CD4-positive, alpha-beta T cell treated with Interleukin-4 for 4 hours (primary cell): ENCODE measurements at places on chromosomes 5 and 9.

DNA sequence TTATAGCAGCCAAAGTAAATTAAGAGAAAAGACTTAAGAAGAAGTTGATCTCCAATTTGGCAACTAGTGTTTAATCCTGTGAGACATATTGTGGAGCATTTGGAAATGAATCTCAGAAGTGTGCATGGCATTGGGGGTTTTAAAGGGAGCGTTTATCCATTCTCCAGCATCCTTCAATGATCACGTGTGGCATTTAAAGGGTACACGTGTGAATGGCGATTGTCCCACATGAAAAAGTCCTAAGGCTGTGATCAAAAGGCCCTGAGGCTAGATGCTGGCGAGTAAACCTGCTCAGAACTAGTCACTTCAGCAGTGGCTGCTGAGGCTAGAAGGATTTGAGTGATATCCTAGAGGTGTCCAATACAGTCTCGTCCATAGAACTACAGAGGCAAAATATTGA is 315.6 kb upstream of the CDH9 start:
- no peak for DNase-seq

DNA sequence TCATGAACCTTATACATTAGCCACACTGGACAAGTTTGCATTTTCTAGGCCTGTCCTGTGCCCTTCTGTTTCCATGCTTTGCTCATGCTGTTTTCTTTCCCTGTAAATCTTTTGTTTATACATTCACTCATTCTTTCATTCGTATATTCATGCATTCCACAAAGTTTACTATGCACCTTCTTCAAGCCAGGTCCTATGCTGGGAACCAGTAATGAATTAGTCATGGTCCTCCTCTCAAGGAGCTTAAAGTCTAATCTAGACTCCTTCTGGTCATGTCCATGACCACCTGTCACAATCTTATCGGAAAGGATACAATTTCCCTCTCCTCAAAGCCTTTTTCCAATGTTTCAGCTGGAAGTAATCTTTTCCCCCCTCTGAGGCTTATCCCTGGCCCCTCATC is 9.1 kb upstream of the XPA start:
- no peak for DNase-seq

DNA sequence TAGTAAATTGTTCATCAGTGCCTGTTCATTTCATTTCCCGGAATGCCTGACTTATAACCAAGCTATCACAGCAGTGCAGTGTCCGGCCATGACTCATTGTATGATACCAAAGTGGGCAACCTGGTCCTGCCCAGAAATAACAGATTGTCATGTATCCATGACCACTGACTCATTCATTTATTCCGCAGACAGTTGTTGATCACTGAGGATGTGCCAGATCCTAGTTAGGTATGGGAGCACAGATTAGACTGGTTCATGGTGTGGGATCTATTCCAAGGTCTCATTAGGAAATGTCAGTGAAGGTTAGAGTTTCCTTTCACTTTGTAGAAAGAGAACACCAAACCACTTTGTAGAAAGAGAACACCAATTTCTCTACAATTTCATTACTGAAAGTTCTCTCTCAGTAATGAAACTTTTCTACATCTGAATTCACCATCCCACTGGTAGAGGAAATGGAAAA is 8.7 kb downstream of the NREP start:
- DNase-seq: no peak

DNA sequence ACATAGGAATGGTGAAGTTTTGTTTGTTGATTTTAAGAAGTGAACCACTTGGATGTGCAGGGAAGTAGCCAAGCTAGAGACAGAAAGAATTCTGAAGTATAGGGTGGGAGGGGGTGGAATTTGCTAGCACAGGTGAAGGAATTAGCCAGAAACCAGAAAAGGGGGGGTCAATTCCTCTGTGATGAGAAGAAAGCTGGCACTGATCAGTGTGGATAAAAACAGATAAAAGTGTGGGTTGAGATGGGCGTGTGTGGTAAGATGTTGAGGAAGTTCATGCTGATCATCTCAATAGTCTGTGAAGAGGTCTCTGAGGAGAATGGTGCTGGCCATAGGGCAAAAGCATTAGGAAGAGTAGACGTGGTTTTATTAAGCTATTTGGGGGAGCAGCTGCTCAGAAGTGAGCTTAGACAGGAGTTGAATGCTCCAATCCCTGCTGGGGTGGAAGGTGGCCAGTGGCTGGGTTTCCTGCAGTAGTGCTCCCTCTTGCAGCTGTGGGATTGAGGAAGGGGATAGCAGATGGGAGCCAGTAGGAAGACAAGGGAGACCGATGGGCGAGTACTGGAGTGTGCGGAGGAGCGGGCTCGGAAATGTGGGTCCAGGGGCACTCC is 88.7 kb upstream of the ELL2 start:
- no peak for DNase-seq

DNA sequence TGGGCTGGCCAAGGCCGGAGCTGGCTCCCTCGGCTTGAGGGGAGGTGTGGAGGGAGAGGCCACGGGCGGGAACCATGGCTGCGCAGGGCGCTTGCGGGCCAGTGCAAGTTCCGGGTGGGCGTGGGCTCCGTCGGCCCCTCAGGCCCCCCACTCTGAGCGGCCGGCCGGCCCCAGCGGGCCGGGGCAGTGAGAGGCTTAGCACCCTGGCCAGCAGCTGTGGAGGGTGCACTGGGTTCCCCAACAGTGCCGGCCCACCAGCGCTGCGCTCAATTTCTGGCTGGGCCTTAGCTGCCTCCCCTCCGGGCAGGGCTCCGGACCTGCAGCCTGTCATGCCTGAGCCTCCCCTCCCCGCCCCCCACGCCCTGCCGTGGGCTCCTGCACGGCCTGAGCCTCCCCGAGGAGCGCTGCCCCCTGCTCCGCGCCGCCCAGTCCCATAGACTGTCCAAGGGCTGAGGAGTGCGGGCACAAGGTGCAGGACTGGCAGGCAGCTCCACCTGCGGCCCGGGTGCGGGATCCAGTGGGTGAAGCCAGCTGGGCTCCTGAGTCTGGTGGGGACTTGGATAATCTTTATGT is 184.2 kb downstream of the ATPSCKMT start:
- DNase-seq: no peak

- DNase-seq: no peak
Measured at GRCh38 chr9:899440-900184, 58.1 kb downstream of the DMRT1 start.

DNA sequence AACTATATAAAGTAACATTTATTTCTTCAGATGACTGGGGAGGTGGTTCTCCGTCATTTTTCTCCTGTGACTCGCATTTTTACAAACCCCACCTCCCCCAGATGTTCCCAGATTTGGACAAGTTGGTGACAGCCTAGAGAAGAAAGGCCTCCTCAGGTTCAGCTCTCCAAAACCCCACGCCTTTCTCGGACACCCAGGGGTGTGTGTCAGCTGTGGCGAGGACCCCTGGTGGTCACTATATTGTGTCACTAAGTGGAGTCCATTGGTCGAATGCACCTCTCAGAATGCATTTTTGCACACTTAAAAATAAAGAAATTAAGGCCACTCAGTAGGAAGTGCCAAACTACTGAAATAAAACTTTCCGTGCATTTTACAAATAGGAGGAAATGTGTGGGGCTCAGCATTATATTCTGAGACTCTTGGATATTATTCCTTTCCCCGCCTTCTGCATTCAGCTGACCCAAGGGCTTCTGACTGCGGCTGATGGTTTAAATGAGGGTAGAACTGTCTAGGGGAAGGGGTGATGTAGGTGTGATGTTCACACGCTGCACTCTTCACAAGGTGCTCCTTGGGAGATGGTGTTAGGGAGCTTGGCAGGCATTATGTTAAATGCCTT is 47.6 kb downstream of the ACO1 start:
- DNase-seq: peak; percentile 15

DNA sequence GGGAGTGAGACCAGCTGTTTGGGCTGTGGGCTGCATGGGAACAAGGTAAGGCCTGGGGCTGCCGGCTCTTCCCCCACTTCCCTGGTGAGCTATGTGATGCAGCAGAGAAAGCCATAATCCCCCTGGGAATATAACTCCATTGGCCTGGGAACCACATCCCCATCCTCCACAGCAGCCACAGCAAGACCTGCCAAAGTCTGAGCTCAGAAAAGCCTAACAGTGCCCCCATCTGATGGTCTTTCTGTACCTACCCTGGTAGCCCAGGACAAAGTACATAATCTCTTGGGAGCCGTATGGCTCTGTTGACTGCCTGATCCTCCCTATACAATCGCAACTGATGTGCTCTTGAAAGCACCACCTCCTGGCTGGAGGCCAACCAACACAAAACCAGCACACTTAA is 432.6 kb downstream of the CDH18 start:
- no peak for DNase-seq

- no peak for DNase-seq
Measured at GRCh38 chr5:89542736-89543135, 659.8 kb upstream of the MEF2C start.

GRCh38 chr5:6806668-6807067 is 93.4 kb downstream of the TENT4A start:
- DNase-seq: no peak

- DNase-seq: no peak
Measured at GRCh38 chr5:143554187-143554717, 150.8 kb upstream of the NR3C1 start.

DNA sequence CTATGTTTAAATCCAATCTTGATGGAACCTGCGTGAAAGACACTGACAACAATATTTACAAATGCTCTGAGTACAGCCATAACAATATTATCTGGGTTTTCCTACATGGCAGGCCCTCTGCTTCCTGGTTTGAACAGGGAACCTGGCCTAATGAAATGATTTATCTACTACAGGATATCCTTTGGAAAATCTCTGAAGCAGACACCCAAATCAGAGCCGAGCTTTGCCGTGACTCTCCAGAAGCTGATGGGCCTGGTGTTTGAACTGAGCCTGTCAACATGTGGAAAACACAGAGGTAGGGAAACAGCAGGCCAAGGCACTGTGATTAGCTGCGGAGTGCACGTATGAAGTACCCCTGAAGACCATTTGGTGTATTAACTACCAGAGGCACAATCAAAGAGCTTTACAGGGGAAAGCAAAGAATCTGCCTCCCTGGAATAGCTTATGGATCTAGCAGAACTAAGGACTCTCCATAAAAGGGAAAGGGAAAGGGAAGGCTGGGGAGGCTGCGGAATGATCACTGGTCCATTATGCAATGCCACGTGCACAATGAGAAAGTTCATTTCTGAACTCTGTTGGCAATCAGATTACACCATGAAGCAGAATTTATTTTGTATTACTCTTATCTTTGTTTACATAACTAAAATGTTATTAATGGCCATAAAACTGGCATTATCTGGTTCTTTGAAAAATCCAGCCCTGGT is 321.9 kb downstream of the EBF1 start:
- no peak for DNase-seq

DNA sequence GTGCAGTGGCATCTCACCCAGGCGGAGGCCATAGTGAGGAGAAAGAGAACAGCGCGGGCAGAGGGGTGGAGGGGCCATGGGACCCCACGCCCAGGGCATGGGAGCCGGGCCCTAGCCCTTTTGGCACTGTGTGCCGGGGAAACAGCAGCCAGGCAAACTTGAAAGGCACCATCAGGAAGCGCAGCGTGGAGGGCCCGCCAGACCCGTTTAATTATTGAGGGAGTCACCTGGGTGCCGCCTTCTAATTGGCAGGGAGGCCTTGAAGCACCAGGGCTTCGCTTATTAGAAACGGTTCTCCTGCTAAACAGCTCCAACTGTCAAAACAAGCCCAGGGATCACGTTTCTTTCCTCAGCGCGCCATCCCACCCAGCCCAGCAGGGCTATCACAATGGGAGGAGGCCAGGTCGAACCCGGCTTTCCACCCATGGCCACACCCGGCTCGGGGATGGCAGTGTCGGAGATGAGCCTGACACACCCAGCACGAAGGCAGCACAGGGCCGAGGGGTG is 104.6 kb upstream of the SARDH start:
- no peak for DNase-seq

DNA sequence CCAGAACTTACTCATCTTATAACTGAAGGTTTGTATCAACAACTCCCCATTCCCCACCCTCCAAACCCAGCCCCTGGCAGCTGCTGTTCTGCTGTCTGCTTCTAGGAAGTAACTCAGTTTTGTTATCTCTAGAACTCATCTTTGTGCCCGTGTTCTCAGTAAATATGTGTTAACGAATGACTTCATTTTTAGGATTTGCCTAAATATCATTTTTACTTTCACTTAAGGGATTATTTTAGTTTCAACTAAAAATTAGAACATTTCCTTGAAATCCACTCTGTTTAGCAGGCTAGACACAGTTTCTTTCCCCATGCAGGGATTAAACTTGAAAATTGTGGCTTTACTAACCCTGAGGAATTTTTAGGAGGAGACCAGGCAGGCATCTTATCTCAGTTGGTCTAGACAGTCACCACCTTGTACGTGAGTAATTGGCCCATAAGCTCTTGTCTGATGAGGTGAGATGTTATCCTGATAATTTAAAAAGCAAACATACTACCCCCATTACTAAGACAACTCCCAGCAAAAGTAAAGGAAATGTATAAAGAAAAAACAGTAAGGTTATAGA is 68.2 kb upstream of the TNFAIP8 start:
- DNase-seq: peak; percentile 90

GRCh38 chr5:10533226-10533625 is 30.6 kb upstream of the ANKRD33B start:
- DNase-seq: no peak
